ENCODE measurements at places on chromosomes 12 and 14.

DNA sequence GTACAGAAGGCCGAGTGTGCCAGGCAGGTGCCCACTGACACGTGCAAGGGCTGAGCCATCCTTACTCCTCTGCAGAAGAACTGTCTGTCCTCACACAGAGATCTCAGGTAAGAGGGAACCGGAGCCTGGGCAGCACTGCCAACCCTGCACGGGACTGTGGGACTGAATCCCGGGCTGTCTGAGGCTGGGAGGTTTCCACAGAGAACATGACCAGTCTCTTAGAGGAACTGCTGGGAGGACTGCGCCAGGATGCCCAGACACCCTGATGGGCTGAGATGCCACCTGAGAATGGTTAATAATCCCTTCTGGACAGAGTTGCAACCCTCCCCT, 302.9 kb upstream of the SFSWAP start:
- DNase-seq: no peak

DNA sequence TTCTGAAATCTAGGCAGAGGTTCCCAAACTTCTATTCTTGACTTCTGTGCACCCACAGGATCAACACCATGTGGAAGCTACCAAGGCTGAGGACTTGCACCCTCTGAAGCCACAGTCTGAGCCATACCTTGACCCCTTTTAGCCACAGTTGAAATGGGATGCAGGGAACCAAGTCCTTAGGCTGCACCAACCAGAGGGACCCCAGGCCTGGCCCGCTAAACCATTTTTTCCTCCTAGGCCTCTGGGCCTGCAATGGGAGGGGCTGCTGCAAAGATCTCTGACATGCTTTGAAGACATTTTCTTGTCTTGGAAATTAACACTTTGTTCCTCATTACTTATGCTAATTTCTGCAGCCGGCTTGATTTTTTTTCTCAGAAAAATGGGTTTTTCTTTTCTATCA, 133.9 kb upstream of the TSPAN8 start:
- DNase-seq: no peak

DNA sequence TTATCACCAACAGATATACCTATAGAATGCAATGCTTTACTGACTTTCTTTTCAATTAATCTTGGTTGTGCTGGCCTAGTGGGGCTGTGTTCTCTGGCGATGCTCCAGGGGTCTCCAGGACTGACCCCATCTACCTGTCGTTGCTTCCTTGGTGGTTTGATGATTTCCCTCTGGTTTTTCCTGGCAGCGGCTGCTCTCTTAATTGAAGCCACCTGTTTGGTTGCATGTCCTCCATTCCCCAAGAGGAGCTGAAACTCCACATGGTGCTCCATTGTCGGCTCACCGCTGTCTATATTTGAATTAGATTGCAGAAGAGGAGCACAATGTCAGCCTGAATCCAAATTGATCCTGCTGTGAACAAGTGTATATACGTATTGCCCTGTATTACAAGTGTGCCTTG, 7.1 kb upstream of the IFNG-AS1 start:
- peak; percentile 41 for DNase-seq

DNA sequence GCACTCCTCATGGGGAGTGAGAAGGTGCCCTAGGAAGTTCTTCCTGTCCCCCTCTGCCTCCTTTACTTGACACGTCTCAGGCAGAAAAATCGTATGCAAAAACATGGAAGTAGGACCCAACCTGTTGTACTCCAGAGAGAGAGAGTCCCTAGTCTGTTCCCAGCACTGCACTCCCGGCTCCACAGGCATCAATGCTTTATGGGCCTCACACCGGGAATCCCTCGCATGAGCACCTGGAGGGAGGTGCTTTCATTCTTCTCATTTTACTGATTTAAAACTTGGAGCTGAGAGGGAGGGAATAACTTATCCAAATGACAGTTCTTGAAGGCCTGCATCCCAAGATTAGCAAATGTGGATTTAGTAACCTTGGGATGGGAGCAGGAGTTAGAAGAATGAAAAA, 1101.4 kb downstream of the BCL11B start:
- DNase-seq: no peak

DNA sequence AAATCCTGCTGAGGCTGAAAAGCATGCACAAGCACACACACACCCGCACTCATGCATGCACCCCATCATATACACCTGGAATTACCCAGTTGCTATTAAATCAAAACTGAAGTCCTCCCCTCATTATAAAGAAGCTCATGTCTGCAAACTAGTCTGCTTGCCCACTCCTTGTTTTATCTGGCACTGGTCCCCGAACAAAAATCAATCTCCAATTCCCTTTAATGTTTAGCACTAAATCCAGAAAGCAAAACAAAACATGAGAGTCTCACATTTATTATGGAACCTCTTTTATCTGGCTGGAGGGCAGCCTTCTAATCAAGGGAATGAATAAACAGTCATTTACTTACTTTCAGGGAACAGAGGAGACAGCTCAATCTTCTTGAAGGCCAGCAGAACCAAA, 1093.4 kb upstream of the FLRT2 start:
- no peak for DNase-seq

DNA sequence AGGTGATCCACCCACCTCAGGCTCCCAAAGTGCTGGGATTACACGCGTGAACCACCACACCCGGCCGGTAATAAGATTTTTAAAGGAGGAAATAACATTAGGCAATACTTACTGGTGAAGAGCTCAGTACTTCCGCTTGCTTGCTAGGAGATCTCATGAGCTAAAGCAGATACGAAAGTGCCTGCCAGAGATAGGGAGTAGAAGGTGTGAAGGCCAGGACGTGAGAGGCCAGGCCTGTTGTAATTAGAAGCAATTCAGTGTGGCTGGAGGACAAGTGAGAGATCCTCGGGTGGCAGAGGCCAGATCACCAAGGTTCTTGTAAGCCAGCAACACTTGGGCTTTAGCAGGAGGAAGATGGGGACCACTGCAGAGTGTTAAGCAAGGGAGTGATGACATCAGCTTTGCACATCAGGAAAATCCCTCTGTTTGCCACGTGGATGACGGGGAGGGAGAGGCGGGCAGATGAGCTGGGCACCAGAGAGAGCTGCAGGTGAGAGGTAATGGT, 7.6 kb downstream of the TECPR2 start:
- DNase-seq: no peak

- no peak for DNase-seq
Observed at GRCh38 chr14:36020120-36021029, 156.1 kb downstream of the PTCSC3 start.

GRCh38 chr12:93256256-93256969, 121.3 kb upstream of the NUDT4 start:
- DNase-seq: no peak

DNA sequence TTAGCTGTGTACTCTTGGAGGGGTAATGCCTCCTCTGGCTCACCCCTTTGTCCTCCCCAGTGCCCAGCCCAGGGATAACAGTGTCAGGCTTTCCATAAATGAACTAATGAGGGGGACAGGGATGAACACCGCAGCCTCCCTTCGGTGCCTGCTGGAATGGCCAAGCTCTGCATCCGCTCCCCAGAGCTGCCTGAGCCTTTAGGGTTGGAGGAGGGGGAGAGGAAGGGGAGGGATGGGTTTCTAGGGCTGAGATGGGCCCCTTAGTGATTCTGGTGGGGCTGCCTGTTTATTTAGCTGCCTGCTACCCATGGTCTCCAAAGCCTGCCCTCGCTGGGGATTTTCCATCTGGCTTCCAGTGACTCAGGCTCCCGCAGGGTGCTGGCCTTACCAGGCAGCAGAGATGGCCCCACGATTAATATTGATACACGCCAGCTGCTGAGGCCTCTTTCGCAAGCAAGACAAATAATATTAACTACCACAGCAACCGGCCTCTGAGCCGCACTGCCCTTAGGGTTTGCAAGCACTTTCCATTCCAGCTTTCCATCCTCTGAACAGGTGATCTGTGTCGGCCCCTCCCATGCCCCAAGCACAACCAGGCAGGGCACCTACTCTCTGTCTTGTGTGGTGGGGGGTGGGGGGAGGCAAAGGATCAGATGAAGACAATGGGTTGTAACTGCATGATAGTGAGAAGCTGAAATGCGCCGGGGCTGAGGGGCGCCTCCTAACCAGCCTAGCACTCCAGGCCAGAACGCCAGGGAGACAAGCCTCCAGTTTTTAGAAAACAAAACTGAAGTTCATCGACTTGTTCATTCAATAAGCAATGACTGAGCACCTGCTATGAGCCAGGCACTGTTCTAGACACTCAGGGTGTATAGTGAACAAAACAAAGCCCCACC, 56.7 kb downstream of the C14orf132 start:
- DNase-seq: no peak

DNA sequence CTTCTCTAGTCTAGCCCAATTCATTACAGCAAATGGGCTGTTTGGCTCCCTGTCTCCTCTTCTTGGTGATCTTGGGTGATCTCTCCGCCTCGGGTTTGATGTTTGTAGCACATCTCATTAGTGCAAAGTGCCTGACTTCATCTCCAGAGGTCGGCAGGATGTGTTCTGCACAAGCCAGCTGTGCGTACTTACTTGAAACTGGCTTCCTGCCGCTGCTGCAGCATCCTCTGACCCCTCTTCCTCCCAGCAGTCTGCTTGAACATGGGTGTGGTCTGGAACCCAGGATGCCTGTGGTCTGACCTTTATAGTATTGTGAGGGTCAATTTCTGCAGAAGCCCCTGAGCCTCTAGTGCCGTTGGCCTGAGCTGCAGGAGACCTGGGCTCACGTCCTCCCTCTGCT, 99.2 kb downstream of the BEGAIN start:
- no peak for DNase-seq

GRCh38 chr12:6788972-6789924, at the start of gene CD4:
CD4 (plus strand) TSS chr12:6789528; CDS start chr12:6800139, 10,611 bp downstream.
- no peak for DNase-seq

Data from fibroblast of skin of left biceps (primary cell).